ENCODE measurements at places on chromosomes 3 and 15.

DNA sequence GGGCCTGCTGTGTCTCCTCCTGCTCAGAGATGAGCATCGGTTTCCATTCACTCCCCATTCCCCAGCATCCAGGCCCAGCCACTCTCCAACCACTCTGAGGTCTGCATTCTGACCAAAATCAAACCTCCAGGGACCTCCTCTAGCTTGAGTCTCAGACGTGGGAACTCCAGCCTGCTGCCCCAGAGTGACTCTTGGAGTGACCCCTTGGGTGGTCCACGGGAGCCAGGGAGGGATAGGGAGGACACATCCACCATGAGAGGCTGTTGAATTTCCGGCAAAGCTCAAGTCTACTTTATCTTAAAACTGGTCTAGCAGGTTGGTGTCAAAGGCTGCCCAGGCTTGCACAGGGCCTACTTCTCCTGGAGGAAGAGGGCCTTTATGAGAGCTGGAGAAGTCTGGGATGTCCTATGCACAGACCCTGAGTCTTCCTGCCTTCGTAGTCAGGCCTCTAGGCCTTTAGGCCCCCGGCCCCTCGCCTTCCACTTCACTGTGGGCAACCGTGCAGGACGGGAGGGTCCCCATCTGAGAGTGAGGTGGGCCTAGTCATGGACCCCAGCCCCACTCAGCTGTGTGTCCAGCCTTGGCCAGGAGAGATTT is 8.9 kb downstream of the CISH start:
- no peak for DNase-seq

DNA sequence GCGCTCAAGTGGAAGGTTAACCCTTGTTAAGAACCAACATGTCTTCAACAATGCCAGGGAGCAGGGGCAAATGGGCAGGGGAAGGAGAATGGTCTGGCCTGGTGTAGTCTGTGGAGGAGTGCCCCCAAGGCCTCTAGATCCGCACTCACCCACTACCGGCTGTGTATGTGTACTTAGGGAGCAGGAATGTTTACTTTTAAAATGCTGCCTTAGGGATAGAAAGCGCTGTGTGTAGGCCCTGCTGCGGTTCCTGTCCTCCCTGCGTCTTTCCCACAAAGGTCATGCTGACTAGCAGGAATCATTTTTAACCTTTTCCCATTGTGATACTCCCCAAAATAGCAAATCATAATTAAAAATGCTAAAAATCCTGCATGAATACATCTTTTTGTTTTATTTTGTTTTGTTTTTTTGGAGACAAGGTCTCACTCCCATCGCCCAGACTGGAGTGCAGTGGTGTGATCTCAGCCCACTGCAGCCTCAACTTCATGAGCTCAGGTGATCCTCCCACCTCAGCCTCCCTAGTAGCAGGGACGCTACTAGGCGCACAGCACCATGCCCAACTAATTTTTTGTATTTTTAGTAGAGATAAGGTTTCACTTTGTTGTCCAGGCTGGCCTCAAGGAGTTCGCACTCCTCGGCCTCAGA is 35.9 kb upstream of the CEMIP start:
- no peak for DNase-seq

- peak; percentile 33 for DNase-seq
These were observed 45.2 kb upstream of the BDH1 start for GRCh38 chr3:197600796-197601565.

DNA sequence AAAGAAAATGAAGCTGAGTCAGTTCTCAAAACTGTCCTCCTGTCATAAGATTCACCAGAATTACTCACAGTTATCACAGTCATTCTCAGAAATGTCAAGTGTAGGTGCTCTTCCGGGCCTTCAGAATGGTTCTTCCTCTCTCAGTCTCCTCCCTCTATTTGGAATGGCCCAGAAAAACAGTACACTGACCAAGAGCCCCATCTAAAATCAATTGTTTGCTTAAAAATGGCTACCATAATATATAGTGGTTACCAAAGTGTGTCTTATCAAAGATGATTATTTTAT is 99.8 kb downstream of the MECOM start:
- DNase-seq = no peak

- DNase-seq = peak; percentile 92
These were observed 3.1 kb downstream of the ACAA1 start for GRCh38 chr3:38133557-38134405.

- no peak for DNase-seq
These were observed 2.1 kb downstream of the BLOC1S6 start for GRCh38 chr15:45589256-45589655.

DNA sequence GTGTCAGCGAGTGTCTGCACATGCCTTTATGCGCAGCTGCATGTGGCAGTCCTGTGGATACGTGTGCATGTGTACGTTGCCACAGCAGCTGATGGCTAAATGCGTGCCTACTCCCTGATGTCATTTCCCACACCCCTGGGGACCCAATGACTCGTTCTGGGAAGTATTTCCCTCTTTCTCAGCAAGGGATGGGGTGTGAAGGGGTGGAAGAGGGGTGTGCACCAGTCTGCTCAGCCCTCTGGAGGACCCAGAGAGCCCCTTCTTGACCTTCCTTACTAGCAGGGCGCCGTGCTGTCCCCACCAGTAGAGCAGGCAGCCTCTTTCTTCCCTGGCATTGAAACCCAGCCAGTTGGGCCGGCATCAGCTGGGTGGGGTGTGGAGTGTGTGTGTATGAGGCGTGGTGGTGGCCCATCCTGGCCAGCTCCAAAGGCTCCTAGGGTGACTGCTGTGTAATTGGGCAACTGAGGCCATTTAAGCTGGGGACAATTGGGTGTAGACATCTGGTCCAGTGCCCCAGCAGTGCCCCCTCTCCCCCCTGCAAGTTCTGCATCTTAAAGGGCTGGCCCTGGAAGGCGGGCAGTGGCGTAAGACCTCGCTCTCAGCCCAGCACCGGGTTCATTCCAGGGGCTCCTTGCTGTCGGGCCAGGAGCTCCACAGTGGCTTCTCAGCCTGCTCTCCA is 19.2 kb downstream of the SNX33 start:
- DNase-seq = no peak

DNA sequence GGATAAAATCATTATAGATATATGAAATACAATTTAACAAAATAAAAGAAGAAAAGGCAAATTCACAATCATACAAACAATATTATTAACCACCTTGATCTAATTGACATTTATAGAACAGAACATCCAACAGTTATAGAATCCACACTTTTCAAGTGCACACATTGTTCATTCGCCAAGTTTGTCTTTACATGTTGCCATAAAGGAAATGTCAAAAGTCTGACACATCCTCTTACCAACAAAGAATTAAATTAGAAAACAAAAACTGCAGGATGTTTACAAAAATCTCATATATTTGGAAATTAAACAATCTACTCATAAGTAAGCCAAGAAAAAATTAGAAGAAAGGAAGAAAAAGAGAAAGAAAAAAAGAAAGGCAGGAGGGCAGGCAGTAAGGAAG is 909.2 kb upstream of the EPHA6 start:
- DNase-seq = no peak

DNA sequence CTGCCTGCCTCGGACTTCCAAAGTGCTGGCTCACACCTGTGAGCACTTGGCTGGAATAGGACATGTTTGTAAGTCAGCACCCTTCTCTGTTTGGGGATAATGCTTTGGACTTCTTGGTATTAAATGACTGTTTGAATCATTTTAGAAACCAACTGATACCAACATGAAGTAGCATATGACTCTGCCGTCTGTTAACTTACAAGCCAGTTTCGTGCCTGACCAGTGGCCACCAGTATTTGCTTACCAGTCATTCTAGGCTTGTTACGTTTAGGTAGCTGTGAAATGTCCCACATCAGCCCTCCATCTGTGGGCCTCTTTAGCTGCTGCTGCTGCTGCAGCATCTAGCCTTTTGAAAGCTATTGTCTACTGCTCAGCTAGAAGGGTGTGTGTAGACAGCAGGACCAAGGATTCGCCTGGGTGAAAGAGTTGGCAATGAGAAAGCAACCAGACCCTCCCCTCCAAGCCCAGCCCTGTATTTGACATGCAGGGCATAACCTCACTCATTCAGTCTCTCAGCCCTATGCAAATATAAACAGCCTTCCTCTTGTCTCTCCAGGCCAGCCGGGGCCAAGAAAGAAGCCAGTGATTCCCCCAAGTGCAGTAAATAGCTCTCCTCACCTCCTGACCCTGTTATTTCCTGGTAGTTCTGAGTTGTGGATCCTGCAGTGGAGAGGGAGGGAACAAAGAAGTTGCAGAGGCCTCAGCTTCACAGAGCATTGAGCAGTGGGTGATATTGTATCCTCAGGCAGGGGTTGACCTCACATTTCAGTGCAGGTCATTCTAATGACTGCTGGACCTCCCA is 51.0 kb downstream of the NKIRAS1 start:
- no peak for DNase-seq

- DNase-seq = no peak
These were observed 14.2 kb downstream of the ESYT3 start for GRCh38 chr3:138448631-138449030.

- DNase-seq = no peak
These were observed 137.0 kb downstream of the CHDH start for GRCh38 chr3:53709256-53709655.

GRCh38 chr3:137767538-137768360 is 3.6 kb downstream of the SOX14 start:
- DNase-seq = no peak

DNA sequence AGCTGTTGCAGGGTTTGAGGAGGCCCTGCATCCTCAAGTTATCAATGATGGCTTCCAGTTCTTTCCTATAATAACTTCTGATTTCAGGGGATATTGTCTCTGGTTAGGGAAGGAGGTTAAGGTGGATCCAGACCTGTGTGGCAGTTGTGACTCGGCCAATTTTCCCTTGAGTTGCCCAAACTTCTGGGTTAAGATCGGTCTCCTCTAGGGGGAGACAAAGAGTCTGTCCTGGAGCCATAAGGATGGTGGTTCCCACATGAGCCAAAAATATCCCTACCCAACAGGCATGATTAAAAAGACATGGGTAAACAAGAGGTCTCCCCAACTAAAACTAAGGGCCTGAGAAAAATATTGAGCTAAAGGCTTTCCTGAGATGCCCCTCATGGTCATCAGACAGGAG is 227.5 kb upstream of the MDFIC2 start:
- DNase-seq = no peak

DNA sequence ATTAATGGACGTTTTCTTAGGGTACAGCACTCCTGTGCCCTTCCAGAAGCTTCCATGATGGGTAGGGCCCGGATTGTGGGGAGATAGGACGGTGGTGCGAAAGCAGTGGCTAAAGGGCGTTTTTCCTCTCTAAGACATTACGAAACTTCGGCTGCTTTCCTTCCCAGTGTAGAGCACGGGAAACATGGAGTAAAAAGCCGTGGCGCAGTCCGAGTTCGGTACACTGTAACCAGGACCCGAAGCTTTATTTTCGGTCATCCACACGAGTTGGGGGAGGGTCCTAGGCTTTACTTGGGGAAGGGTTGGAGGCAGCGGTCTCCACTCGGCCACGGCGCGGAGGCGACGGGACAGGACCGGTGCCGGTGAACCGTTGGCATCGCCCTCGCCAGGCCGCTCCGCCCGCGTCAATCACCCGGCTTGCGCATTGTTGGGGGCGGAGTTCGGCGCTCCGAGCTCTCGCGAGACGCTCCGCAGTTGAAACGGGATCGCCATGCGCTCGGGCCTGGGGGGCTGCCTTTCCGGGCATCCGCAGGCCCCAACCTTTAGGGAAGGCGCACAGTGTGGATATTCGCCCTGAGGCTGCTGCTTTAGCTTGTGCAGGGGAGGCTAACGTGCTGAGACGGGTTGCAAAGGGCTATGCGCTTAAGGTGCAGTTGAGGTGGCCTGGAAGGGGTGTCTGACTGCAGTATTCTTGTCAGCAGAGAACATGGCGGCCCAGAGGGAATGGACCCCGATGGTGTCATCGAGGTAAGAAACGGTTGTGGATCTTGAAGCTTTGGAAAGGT is 546 bp downstream of the EIF4A2 start:
- DNase-seq = peak; percentile 87

- no peak for DNase-seq
These were observed 22.6 kb upstream of the RBP1 start for GRCh38 chr3:139561959-139562676.

DNA sequence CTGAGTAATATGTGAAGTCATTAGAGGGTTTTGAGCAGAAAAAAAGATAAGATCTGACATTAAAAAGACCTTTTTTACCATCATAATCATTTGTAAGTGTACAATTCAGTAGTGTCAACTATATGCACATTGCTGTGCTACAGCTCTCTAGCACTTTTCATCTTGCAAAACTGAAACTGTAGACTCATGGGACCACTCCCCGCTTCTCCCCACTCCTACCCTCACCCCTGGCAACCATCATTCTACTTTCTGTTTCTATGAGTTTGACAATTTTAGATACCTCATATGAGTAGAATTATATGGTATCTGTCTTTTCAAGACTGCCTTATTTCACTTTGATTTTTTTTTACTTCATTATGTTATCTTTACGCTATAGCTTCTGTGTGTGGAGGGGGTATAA is 112.8 kb downstream of the NSUN3 start:
- no peak for DNase-seq

DNA sequence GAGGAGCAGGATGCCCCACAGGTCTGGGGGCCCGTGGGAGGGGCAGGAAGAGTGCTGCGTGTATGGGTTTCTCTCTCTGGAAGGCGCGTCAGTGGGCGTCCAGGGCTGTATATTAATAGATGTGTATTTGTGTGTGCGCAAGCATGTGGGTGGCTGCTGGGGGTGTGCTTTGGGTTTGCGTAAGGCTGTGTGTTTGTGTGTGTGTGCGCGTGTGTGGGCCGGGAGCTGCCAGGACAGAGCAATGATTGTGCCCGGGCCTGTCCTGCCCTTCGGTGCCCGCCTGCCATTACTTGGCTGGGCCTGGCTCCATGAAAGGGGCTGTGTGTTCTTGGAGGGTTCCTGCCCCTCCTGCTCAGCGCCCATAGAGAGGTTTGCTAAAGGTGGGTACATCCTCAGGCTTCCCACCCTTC is 16.3 kb downstream of the CSPG4 start:
- no peak for DNase-seq

DNA sequence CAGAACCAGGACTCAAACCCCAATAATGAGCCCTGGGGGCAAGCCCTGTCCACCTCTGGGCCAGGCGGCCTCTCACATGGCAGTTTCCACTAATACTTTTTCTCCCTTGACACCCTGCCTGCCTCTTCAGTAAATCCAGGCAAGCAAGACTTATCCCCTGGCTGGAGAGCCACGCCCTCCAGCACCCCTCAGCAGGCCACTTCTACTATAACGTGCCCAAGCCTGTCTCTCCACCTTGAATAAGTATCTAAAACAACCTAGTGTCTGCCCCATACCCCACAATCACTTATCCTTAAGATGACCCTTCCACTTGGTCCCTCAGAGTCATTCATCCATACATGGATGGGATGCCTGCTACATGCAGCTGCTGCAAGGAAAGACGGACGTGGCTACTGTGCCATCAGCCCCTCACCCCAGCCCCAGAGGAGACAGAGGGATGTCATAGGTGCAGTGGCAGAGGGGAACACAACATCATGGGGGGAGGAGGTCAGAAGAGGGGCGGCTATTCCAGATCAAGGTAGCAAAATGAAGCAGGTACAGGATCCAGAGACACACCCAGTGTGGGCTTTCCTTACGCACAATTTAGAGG is 63.4 kb downstream of the LRIG1 start:
- DNase-seq = no peak

GRCh38 chr3:185400866-185401265 is 37.9 kb downstream of the MAP3K13 start:
- no peak for DNase-seq

- no peak for DNase-seq
These were observed 210.0 kb downstream of the RPLP1 start for GRCh38 chr15:69662645-69663000.

GRCh38 chr3:113070681-113071113 is 79.9 kb downstream of the GTPBP8 start:
- DNase-seq = no peak

- peak; percentile 69 for DNase-seq
These were observed 45.7 kb downstream of the TPRA1 start for GRCh38 chr3:127544803-127545201.

- no peak for DNase-seq
These were observed 13.0 kb upstream of the HDC start for GRCh38 chr15:50278496-50278895.

- no peak for DNase-seq
These were observed 7.0 kb downstream of the EIF4A2 start for GRCh38 chr3:186790261-186790981.

All from left lobe of liver (tissue), 2 donors.